ENCODE measurements at places on chromosomes 11 and 22. TPM values are rescaled to one million over a fixed set of nuclear protein-coding genes. Genes with fewer than 3 reads are reported as not detected.

Gene GALNT18
- total RNA-seq = 21.6 TPM

Gene SLC22A8
- total RNA-seq = not detected

Gene RFPL2
- not detected for total RNA-seq

Gene PATE2
- total RNA-seq = 0.53 TPM

Gene LGALS1
- total RNA-seq = 1,499 TPM

Gene KCNJ4
- not detected for total RNA-seq

Gene FOSL1
- total RNA-seq = not detected

Gene CHRM1
- 0.53 TPM for total RNA-seq

- DNase-seq = no peak
Observed at GRCh38 chr22:20624161-20624616, 116.8 kb downstream of the MED15 start.

DNA sequence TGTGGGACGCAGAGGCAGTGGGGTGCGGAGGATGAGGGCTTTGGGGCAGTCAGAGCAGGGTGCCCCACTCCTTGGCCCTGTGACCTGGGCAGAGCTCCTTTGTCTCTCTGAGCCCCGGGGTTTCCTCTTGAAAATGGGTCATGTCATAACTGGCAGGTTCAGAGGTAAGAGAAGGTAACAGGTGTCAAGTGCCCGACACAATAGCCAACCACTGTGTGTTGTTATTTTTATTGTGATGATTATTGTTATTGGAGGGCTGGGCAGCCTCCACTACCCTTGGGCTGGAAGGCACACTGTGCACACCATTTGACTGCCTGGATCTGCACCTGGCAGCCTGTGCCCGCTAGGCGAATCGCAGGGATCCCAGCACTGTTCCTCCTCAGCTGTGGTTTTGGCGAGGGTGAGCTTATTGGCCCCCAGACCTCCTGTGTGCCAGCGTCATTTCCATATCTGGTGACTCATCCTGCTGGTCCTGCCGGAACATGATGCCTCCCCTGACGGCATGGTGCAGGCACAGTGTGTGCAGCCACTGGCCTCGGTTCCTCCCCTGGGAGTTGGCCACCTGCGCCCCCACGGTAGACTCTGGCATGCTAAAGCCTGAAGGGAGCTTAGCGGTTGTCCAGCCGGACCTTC, 15.4 kb upstream of the SOX10 start:
- DNase-seq = no peak

DNA sequence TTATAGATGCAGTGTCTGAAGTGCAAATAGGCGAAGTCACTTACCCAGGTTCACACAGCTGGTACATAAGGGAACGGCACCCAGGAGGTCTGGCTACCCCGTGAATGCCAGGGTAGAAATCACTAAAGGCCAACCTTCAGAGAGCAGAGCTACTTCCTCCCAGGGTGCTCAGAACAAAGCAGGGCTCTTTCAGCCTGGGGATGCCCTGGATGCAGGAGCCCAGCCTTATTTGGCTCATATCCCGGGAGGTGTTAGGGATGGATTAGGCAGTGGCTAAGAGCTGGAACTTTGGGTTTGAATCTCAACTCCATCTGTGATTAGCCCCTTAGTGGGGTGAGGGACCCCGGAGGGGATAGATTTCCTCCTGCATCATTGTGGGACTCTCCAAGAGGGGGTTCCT, 33.1 kb upstream of the ASPHD2 start:
- no peak for DNase-seq

GRCh38 chr22:23138584-23139435, 3.0 kb downstream of the RSPH14 start:
- DNase-seq = no peak

DNA sequence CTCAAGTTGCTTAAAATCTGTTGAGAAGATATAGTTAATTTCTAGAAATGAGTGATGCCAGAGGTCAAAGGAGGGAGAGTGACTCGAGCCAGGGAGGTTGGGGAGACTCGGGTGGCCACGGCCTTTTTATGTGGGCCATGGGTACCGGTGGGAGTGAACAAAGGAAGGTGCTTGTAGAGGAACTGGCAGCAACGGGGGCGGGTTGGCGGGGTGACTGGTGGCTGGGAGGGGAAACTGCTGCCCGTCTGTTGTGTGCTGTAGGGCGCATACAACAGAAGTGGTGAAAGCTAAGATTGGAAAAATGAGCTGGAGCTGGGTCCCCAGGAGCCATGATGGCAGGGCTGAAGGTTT, 5.4 kb downstream of the DAGLA start:
- DNase-seq = no peak

GRCh38 chr11:73971175-73971719, 11.4 kb downstream of the UCP2 start:
- DNase-seq = no peak

- no peak for DNase-seq
Observed at GRCh38 chr11:27945348-27945747, 162.6 kb downstream of the KIF18A start.

GRCh38 chr11:27282806-27283205, 80.2 kb downstream of the CCDC34 start:
- DNase-seq = no peak

DNA sequence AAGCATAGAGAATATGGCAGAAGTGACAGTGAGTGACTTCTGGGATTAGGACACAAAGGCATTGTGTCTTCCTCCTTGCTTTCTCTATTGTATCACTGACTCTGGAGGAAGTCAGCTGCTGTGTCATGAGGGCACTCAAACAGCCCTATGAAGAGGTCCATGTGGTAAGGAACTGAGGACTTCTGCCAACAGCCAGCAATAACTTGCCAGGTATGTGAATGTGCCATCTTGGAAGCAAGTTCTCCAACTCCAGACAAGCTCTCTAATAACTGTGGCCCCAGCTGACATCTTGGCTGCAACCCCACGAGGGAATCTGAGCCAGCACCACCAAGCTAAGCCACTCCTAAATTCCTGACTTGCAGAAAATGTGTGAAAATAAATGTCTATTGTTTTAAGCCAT, 83.6 kb upstream of the ZBED5 start:
- no peak for DNase-seq

GRCh38 chr11:119433358-119433725, 10.4 kb upstream of the THY1 start:
- DNase-seq = no peak

DNA sequence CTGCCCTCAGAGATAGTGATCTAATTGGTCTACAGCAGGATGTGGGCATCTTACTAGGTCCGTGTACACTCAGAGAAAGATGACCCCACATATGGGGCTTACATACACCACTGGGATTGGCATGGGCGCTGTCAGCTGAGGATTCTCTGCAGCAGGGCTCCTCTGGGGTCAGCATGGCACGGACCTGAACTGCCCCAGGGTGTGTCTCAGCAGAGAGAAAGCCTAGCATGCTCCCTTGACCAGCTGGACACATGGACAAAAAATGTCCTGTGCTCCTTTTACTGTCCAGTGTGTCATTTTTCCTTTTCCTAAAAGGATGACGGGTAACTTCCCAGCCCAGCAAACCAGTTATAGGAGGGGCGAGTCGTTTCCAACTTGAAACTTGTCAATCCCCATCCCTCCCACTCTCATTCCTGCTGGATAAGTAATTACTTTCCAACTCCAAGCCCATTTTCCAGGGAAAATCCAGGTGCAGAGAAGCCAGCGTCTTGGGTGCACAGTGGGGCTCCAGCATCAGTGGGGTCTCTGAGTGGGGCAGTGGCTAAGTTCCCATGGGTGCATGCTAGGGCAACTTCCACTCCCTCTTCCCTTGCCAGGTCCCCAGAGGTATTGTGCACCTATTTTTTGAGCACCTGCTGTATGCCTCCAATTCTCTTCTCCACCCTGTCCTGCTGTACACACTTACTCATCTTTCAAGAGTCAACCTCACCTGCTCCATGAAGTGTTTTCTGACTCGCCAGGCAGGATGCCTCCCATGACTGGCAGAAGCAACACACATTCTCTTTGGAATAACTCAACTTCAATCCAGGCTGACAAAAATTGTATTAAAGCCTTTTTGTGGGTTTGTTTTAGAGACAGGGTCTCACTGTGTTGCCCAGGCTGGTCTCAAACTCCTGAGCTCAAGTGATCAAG, 5.0 kb downstream of the VSTM5 start:
- DNase-seq = no peak

- DNase-seq = no peak
Observed at GRCh38 chr22:42645938-42646568, 3.1 kb downstream of the CYB5R3 start.

DNA sequence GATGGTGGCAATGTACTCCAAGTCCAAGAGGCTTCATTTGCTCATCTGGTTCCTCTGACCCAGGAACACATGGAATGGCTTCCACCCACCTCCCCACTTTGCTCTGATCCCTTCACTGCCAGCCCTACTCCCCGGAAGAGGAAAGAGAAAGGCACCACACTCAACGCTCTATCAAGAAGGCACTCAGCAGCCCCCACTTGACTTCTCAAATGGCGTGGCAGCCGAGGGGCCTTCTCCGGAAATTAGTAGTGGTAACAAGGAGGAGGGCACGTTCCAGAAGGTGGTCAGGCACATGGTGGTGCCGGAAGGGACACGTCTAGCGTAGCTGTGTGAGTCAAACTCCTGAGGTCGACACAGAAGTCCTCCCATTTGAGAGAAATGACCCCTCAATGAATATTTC, 36.5 kb upstream of the CYP2D6 start:
- no peak for DNase-seq

GRCh38 chr22:19713245-19713644, 1.1 kb upstream of the SEPTIN5 start:
- DNase-seq = no peak

DNA sequence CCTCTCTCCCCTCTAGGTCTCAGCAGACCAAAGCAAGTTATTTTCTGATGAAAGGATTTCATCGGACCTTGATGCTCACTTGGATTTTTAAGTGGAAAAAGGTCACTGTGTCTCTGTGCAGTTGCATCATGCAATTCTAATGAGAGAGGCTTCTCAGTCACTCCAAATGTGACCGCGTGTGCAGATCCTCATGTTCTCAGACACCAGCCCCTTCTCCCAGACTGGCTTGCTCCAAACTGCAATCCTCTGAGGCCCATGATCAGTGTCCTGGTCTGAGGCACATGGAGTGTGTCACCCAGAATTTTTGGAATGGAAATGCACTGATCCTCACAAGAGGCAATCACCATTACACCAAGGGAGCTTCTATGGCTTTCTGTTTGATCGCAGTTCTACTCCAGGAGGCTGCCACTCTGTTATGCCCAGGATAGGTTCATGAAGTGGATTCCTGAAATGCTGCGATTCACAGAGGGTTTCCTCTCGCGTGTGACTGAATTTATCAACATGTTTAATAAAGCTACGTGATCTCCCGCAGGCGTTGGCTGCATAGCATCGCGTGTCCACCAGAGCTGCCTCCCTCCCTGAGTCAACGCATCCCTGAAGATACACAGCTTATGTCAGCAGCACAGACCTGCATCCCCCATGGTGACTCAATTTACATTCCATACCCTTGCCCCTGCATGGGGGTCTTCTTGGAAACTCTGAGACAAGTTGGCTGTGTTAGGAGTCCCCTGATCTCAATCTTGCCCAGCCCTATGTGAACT, 544.6 kb upstream of the B3GAT1 start:
- no peak for DNase-seq

- DNase-seq = no peak
Observed at GRCh38 chr22:37985751-37986281, 1.5 kb upstream of the SOX10 start.

- DNase-seq = no peak
Observed at GRCh38 chr22:50225200-50225969, 19.4 kb downstream of the TUBGCP6 start.

- DNase-seq = no peak
Observed at GRCh38 chr11:105854269-105854668, 167.8 kb downstream of the MSANTD4 start.

Data from urinary bladder (tissue), 4 donors.